NCI-H1092 (cell line): ENCODE measurements at places on chromosomes 2 and 18.

GRCh38 chr2:142222715-142223114, 91.9 kb upstream of the LRP1B start:
- DNase-seq: no peak

GRCh38 chr2:61398413-61398812, 72.5 kb downstream of the USP34 start:
- DNase-seq: no peak

- no peak for DNase-seq
Observed at GRCh38 chr2:20633794-20634506, 16.9 kb downstream of the HS1BP3 start.

GRCh38 chr2:237923481-237924163, 43.2 kb upstream of the UBE2F start:
- no peak for DNase-seq

DNA sequence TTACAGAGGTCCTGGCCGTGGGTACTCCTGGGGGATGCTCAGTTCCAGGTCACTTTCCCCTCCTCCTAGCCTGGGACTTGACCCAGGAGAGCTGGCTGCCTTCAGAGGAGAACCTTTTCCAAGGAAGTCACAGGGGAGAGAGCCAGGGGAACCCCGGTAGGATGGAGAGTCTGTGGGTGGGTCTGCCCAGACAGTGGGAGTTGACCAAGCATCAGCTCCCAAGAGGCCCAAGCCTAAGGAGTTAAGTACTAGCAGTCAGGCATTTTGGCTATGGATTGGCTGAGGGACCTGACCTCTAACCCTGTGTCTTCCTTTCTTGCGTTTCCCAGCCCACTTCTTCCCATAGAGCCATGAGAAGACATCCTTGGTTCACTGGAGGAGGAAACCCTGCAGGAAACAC, 48.8 kb upstream of the PLB1 start:
- no peak for DNase-seq

DNA sequence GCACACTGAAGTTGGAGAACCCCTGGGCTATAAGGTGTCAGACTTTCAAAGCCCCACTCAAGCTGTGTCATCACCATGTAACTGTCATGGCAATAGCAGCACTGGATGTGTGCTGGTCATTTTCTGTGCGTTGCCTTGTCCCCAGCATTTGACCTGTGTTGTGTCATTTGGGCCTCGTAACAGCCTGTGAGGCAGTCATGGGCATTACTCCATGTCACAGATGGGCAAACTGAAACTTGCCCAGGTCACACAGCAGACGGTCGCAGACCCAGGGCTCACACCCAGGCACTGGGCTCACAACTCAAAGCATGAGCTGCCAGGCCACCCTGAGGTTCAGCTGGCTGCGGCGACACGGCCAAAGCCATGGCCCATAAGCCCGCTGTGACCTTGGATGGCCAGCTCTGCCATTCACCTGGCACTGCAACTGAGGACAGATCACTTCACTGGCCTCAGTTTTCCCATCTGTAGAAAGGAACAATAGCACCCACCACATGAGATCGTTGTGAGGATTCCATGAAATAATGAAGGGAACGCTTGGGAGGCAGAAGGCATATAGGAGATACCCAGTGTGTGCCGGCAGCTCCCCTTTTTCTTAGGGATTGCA, 36.7 kb downstream of the INHBB start:
- no peak for DNase-seq
